Upper lobe of left lung (tissue), 6 donors: ENCODE measurements at places on chromosomes 6 and 20. TPM values are rescaled to one million over a fixed set of nuclear protein-coding genes. Genes with fewer than 3 reads are reported as not detected.

DNA sequence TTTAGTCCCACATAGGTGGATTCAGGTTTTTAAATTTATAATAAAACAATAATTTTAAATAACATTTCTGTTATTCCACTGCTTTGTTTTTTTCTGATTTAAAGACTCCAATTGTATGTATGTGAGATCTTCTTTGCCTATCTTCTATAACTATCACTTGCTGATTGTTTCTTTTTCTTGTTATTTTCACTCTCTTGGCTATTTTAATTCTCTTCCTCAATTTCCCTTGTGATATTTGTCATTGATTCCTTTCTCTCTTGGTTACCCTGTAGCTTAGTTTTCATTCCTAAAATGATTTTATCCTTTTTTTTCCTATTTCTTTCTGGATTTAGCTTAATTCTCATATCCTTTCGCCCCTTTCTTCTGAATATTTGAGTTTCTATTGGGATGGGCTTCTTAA lies 227.3 kb upstream of the TENT5A start:
- no peak for DNase-seq

DNAAF9 gene
- total RNA-seq = 17.6 TPM

DNA sequence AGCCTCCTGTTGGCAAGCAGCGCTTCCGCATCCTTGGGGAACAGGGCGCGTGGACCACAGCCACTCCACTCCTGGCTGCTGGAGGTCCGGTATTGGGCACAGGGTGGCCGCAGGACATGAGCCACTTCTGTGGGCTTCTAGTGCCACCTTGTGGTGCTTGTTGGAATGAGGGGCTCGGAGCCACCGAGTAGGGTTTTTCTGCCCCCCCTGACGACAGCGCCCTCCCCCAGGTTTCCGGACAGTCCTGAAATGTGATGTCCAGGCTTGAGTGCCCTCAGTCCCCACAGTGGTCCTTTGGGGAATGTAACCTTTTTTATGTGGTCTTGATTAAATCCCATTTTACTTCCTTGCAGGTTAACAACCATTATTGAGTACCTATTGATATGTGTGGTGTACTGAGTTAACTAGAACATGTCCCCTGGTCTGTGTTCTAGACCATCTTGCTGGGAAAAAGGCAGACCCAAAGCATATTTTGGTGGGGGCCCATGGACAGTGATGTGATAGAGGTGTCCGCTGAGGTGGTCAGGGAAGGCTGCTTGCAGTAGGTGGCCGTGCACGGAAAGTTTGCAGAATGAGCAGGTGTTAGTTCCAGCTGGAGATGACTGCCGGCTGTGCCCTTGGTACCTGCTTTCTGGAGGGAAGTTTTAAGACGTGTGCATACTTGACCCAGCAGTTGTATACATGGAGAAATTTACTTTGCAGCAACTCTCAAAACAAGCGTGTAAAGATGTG lies 70.0 kb downstream of the PTPN1 start:
- no peak for DNase-seq

- DNase-seq = no peak
These were observed 1380.8 kb downstream of the GRIK2 start for GRCh38 chr6:102774326-102774725.

- no peak for DNase-seq
These were observed 406.5 kb upstream of the CHD6 start for GRCh38 chr20:42024653-42025052.

DNA sequence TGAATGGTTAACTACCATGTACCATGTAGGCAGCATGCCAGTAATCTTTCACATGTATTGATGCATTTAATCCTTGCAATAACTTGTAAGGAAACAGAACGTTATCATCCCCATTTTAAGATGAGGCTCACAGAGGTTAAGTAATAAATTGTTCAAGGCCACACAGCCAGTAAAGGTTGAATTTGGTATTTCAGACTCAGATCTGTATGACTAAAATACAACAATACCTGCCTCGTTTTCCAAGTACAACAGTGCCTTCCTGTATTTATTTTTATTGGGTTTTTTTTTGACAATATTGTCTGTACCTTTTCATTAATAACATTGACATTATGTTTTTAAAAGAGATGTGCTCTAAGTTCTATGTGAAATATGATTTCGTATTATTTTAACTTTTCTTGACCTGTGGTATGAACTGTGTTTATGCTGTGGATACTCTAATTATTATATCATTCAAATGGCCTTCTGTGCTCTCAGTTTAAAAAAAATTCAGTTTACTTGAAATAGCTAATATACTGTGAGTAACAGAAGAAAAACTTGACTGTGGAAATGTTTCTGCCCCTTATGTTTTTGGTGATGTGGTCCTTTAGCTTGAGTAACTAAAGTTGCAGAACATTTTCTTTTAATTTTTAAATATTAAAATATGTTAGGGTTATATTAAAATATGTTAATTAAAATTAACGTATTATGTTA lies 39.7 kb downstream of the XRN2 start:
- no peak for DNase-seq

DNA sequence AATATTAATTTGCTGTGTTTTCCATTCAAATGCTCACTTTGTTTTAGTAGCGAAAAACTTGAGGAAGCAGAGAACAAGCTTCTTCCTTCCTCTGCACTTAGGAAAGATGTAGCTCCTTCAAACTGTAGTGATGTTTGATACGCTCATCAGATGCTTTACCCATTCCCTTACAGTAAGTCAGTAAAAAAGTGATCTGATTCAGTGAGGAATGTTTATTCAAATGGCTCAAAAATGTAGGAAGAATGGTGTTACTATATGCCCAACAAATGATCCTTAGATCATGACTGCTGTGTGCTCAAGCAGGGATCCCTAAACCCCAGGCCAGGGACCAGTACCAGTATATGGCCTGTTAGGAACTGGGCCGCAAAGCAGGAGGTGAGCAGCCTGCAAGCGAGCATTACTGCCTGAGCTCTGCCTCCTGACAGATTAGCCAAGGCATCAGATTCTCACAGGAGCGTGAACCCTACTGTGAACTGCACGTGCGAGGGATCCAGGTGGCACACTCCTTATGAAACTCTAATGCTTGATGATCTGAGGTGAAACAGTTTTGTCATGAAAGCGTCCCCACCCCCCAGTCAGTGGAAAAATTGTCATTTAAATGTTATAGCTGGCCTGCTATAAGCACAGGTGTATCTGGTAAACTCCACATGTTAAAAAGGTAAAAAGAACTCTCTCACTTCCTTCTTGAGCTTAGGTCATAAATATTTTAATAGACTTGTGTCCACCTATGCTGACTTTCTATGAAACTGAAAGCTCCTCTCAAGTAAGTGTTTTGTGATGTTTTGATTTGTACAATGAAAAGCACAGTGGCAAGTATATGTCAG lies 187.2 kb downstream of the FOXC1 start:
- DNase-seq = no peak

- no peak for DNase-seq
These were observed 210.4 kb downstream of the TAF4 start for GRCh38 chr20:61855286-61855685.

DNA sequence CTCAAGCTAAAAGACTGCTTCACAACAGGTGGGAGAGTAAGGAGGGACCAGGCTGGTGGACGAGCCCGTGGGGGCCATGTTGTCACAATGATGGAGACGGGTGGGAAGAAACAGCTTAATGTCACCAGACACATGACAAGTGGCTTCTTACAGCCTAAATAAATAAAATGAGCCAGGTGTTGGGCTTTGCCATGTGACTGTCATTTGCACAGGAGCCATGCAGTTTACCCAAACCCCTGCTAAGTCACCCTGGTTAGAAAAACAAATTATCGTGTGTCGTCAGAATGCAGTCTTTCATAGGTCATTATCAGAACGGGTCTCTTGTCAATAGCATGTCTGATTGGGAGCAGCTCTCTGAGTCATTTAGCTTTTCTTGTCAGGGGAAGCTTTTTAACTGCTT lies 18.5 kb downstream of the BTBD3 start:
- no peak for DNase-seq

SLC26A8 gene
- total RNA-seq = 1.5 TPM

- no peak for DNase-seq
These were observed 57.4 kb upstream of the EMILIN3 start for GRCh38 chr20:41424011-41424410.

- DNase-seq = no peak
These were observed 109.3 kb downstream of the IPCEF1 start for GRCh38 chr6:154247119-154247861.

DNA sequence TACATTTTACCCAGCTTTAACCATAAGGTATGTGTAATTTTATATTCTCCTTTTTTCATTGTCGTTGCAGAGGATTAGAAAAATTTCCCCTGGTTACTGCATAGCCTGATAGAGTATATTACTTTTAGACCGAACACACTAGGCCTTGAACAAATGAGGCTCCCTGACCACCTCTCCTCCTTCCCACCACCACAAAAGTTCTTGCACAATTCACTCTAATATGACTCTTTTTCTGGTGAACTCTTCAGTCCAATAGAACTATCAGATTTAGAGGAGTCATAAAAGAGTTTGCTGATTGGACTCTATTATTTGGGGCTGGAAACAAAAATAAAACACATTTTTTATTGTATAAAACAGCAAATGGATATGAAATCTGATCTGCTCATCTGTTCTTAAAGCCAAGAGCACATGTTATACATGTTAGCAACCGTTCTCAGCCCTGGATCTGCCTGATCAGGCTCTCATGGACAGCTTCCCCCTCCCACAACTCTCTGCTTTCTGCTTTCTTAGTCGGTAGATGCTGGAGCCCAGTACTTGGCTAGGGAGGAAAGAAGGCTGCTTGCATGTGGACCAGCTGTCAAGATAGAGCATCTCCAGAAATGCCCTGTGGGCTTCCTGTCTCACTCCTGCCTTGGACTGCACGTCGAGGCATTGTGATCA lies 83.5 kb downstream of the CD164 start:
- DNase-seq = no peak

DNA sequence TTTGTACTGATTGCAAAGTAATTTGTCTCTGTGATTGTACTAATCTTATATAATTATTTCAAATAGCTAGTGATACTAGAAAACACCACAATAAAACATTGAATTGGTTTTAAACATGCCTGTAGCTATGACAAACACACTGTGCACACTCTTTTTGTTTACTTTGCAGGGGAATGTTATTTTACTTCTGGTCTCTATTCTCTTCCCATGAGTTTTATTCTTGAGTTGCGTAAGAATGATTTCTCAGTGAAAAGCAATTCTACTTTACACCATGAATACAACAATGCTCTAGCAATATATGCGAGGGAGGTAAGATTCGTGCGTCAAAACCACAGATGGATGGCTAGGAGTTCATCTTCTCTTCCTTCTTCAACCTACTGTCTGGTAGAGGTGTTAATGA lies 68.4 kb upstream of the PHACTR1 start:
- no peak for DNase-seq

DNA sequence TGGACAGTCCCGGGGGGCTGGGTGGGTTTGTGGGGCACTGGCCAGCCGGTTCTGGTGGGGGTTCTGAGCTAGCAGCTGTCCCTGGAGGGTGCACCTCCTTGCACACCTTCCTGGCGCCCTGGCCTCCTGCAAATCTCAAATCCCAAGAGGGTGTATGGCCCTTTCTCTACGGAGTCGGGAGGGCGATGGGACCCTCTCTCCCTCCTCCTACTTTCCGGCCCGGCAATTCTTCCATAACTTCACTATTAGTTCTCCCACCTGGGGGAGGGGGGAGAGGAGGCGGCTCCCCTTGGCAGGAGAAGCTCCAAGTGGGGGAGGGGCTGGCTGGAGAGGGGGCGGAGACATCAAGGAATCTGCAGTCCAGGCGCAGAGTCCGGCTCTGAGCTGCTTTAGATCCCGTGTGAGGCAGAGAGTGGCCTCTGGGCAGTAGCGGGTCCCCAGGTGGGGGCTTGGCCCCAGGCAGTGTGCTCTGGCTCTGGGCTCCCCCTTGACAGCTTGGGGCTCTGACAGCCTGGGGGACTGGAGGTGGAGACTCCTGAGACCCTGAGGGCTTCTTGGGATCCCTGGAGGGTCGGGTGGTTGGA lies 1.4 kb upstream of the LAMA5 start:
- DNase-seq = peak; percentile 66

- DNase-seq = no peak
These were observed 29.3 kb downstream of the GCM1 start for GRCh38 chr6:53119349-53119748.

KCNS1 gene
- total RNA-seq = 3.9 TPM

DNA sequence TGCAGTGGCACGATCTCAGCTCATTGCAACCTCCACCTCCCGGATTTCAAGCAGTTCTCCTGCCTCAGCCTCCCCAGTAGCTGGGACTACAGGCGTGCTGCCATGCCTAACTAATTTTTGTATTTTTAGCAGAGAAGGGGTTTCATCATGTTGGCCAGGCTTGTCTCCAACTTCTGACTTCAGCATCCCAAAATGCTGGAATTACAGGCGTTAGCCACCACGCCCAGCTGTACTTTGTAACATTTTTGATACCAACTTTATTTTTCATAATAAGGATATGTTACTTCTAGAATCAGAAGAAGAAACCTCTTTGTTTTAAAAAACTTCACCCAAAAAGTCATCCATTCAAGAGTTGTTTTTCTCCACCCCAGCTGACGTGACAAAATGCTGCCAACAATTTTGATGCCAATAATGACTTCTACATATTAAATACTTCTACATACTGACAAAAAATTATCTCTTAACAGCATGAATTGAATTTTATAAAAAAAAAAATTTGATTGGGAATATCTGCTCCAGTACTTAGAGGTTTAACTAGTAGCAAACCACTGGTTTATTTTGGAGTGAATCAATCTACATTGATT lies 22.5 kb upstream of the PRIM2 start:
- no peak for DNase-seq

RFX6 gene
- not detected for total RNA-seq
